Activated T-helper 1 cell treated with anti-CD3 and anti-CD28 coated beads, Interleukin-2, amount 50 U/mL, for 16 hours (primary cell): ENCODE measurements at places on chromosomes 7 and 10.

- no peak for DNase-seq
These were observed 309.8 kb downstream of the AHR start for GRCh38 chr7:17608114-17608833.

DNA sequence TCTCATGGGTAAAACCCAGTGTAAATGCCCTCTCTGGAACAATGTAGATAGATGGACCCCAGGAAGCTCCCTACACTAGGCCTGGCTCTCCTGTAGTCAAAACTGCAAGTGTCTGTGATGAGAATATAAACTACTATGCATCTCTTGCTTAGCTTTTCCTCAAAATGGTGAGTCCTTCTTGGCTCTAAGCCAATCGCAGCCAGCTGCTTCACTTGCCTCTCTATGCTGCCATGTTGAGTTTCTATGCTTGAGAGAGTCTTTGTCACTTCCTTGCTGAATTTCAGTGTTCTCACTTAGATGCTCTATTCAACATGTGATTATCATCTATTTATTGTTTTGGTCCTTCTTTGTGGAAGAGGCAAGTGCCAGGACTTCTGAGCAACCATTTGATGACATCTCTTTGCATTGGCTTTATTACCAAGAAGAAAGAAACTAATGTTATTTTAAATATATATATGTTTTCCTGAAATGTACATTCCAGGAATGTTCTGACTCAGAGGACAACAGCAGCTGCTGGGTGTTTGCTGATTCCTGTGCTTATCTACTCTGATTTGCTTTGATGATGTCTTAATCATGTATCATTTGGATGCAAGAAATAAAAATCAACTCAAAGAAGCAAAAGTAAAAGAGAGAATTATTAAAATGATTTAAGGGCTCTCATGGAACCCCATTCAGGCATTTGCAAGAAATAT lies 16.6 kb downstream of the TAS2R40 start:
- no peak for DNase-seq

DNA sequence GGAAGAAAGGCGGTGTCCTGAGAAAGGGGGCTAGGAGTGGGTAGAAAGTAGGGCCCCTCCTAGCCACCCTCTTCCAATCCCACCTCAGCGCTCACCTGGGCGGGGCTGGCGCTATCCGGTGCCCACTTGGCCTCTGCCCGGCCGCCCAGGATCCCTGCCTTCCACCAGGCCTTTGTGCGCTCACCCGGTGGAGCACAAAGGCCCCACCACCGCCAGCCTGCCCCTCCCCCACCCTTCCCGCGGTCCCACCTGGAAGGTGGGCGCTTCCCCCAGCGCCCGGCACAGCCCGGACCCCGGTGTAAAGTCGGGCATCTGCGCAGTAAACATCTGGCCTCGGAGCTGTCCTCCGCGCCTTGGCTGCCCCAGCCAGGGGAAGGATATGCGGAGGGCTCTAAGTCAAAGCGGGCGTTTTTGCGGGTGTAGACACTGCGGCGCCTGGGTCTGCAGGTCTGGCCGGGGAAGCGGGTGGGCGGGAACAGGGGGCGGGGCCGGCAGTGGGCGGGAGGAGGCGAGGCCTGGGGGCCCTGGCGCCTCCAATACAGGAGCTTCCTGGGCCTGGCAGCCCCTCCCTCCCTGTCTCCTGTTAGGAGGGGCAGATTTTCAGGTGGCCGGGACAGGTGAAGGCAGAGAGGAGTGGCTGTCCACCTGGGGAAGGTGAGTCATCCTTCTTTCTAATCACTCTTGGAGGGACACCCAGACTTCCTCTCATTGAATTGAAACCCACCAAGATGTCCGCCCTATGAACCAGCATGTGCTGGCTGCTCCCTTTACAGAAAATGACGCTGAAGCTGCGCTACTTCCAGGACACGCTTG lies 49.3 kb downstream of the PNLIPRP2 start:
- no peak for DNase-seq

DNA sequence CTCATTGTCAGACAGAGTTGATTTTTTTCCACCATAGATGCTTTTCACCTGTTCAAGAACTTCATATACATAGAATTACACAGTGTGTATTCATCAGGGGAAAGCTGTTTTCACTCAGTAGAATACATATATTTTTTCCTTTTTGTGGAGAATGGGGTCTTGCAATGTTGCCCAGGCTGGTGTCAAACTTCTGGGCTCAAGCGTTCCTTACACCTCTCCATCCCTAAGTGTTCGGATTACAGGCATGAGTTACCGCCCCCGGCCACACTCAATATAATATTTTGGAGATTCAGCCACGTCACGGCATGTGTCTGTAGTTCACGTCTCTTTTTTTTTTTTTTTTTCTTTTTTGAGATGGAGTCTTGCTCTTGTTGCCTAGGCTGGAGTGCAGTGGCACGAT lies 7.5 kb upstream of the SMC3 start:
- no peak for DNase-seq

GRCh38 chr10:124032087-124032935 lies 61.1 kb downstream of the CHST15 start:
- DNase-seq, result no peak

- no peak for DNase-seq
These were observed 77.9 kb downstream of the ARHGAP21 start for GRCh38 chr10:24645784-24646183.

DNA sequence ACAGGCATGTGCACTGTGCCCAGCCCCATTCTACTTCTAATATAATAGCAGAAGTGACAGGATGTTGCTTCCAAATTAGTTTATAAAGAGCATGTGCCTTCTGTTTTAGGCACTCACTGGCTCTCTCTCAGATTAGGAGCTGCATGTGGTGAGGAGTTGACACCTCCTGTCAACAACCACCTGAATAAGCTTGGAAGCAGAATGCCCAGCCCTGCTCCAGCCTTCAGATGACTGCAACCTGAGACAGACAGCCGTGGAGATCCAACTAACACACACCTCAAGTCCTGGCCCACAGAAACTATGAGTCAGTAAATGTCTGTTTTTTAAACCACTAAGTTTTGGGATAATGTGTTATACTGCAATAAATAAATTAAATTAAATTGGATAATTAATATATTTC lies 54.5 kb downstream of the PARD3 start:
- no peak for DNase-seq
